ENCODE measurements at places on chromosomes 4 and X.

- no peak for DNase-seq
Measured at GRCh38 chrX:125628435-125628834, 308.8 kb downstream of the TEX13C start.

DNA sequence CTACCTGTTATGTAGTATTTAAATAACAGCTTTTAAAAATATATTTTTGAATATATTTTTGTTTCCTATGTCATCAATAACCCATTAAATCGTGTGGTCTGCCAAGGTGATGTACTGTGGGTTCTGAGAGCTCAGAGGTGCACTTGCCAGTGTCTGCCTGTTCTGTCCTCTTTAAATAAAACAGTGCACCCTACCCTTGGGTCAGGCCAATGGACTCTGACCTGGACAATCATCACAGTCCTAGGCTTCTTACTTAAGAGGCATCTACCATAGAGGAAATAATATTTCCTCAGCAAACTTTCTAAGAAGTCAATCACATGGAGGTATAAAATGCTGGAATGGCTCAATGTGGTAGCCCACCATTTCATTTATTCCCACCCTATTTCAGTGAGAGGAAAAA is 26.0 kb upstream of the LHFPL1 start:
- DNase-seq: no peak

- DNase-seq: no peak
Measured at GRCh38 chr4:30454504-30454903, 265.7 kb upstream of the PCDH7 start.

DNA sequence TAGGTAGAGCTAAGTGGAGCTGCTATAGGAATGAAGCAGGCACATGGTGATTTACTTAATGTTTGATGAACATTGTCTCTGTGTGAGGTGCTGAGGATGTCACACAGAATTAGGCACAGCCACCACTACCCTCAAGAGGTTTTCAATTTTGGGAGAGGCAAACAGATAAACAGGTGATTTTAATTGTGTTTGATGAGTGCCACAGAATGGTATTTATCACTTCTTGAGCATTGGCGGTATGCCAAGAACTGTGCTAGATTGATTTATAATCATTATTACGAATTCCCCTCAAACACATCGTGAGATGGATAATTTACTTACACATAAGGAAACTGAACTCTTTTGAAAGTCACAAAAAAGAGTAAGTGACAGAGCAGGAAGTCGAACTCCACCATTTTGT is 74.8 kb downstream of the FREM3 start:
- no peak for DNase-seq

DNA sequence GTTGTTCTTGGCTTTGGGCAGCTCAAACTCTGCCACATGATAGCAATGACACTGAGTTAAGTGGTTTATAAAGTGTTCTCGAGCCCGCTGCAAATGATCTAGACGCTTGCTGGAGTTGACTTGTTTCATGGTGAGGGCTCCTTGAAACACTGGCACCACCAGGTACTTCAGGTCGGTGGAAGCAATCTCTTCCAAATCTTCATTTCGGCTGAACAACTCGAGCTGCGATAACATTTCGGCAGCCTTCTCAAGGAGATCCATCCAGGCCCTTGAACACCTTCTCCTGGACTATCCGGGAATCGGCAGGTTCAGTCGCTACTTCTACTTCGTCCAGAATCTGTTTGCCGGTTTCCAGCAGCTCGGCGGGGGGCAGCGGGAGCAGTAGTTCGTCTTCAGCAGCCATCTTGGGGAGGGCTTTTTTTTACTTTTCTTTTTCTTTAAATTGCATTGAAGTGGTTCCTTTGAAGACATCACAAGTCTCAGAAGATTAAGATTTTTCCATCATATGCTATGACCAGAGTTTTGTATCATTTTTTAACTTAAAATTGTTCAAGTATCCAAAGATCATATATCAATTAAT is 28.0 kb downstream of the HNRNPDL start:
- no peak for DNase-seq

GRCh38 chr4:13994016-13994415 is 366.5 kb upstream of the BOD1L1 start:
- DNase-seq: no peak

- DNase-seq: no peak
Measured at GRCh38 chr4:157270552-157270951, 50.0 kb downstream of the GRIA2 start.

DNA sequence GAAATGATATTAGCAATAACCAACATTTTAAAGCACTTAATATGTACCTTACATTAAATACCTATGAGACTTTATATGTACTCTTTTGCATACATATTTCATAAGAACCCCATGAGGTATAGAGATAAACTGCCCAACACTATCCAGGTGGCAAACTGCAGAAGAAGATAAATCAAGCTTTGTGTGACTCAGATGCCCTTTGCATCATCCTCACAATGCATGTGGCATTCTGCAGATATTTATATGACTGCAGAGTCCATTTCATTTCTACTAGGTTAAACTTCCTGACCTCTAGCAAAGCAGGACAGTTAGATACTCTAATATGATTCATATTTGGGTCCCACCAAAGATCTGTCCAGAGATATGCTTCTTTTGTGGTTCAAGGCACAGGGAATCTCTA is 85.6 kb upstream of the RASGEF1B start:
- DNase-seq: no peak

DNA sequence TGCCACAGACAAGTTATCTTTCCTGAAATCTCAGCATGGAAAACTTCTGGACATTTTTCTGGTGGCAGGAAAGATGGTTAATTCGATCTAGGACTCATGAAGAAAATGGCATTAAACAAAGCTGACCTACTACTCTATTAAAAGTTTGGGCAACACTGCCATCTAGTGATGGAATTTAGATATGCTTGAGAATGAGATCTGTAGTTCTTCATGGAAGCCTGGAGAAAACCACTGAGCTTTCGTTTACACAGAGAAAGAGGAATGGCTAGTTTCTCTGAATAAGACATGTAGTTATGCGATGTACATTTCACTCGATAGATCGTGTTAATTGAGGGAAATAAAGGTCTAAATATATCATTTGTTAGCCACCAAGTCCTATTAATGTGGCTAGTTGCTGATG is 51.7 kb upstream of the CHRDL1 start:
- DNase-seq: peak; percentile 24

DNA sequence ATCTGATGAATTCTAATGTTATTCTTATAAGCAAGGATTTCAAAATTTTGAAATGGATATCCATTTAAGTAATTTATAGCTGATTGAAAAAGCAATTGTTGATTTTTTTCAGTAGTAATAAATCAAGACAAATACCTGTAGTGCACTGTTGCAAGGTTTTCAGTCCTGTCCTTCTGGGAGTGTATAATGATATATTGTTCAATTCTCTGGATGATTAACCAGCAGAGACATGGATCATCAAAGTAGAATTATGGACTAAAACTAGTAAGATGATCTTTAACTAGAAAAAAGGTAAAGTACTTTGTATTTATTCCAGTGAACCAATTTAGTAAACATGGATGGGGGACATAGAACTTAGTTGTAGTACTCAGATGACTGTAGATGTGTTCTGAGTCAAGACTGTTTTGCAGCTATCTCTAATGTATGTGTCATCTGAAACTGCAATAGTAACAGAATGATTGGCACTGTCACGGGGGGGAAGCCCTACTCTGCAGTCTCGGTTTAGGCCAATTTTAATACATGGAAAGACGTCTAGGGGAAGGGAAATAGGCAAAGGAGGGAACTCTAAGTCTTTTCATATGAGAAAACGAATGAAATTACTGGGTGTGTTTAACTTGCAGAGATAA is 121.9 kb downstream of the GLRA3 start:
- DNase-seq: no peak

DNA sequence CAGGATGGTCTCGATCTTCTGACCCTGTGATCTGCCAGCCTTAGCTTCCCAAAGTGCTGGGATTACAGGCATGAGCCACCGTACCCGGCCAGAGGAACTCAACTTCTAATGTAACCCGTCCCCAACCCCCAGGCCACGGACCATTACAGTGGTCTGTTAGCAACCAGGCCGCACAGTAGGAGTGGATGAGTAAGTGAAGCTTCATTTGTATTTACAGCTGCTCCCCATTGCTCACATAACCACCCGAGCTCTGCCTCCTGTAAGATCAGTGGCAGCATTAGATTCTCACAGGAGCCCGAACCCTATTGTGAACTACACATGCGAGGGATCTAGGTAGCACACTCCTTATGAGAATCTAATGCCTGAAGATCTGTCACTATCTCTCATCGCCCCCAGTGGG is 119.6 kb downstream of the SHROOM3 start:
- DNase-seq: no peak

DNA sequence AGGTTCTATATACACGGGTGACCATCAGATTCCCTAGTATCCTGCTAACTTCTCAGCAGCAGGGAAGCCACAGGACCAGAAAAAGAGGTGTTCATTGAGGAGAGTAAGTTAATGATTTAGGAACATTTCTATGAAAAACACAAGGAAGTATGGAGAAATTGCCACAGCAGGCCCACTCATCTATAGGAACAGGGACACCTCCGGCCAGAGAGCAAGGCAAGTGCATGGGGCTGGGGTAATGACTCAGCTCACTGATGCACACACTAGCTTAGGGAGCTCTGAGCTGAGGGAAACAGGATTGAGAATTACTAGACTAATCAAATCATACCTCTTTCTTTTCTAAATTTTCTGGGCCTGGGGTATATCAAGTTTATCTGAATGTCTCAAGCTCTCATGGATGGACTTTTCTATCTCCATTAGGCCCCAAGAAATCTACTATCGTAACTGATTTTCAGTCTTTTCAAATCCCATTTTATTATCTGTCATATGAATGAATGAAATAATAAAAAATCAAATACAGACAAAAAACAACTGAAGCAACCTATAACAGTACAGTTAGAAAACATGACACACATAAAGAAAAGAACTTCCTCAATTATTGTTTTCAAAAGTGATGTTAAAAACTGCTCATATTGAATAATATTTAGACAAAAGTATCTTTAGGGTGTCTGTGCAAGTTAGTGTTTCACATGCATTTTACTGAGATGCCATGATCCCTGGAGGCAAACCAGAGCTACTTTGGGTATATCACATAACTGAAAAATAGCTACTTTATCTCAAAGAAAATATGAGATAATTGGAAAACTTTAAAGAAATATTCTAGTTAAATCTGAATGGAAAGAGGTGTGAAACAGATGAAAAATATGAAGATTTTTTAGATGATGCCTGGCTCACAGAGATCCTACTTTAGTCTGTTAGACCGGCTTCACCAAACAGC is 89.8 kb downstream of the FBXO8 start:
- no peak for DNase-seq

GRCh38 chrX:152020888-152021287 is 46.4 kb upstream of the GABRE start:
- DNase-seq: no peak

DNA sequence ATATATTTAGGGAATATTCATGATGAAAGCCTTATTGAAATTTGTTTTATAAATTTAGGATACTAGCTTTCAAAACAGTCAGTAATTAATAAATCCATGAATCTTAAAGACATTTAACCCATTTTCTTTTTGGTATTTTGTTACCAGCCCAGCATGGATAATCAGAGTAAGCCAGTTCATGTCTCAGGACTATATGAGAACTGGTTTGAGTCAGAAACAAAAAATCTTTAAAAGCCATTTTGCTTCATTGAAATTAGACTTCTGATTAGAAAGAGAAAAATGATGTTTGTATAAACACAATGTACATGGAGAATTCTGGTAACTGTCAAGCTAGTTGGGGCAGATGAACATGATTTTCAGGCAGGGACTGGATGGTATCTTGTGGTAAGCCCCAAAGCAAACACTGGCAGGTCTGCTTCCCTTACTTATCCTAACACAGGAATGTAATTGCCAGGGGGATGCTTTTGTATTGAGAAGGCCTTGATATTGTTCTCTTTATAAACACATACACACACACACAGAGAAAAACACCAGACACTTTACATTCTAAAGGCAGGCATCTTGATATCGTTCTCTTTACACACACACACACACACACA is 9.4 kb downstream of the ARHGAP10 start:
- no peak for DNase-seq

- DNase-seq: no peak
Measured at GRCh38 chr4:157838366-157838765, 334.5 kb downstream of the GASK1B start.

GRCh38 chr4:3818371-3818770 is 52.2 kb downstream of the ADRA2C start:
- no peak for DNase-seq

- no peak for DNase-seq
Measured at GRCh38 chr4:17578482-17578891, 1.5 kb downstream of the LAP3 start.

GRCh38 chr4:2186133-2186864 is 55.6 kb downstream of the HAUS3 start:
- no peak for DNase-seq

DNA sequence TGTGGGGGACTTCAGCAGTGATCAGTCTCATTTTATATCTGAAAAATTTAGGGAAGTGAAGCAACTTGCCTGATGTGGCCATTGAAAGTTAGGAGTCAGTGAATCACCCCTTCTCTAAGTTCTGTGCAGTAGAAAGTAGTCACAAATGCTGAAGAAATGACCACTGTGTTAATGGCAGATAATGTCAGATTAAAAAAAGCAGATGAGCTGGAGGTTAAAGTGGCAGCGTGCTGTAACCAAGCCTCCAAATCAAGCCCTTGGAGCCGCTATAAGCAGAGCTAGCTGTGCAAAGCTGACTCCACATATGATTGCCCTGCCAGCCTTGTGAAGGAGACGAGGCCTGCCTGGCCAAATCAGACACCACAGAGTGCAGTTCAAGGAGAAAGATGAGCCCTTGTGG is 39.2 kb upstream of the PDE5A start:
- DNase-seq: no peak

DNA sequence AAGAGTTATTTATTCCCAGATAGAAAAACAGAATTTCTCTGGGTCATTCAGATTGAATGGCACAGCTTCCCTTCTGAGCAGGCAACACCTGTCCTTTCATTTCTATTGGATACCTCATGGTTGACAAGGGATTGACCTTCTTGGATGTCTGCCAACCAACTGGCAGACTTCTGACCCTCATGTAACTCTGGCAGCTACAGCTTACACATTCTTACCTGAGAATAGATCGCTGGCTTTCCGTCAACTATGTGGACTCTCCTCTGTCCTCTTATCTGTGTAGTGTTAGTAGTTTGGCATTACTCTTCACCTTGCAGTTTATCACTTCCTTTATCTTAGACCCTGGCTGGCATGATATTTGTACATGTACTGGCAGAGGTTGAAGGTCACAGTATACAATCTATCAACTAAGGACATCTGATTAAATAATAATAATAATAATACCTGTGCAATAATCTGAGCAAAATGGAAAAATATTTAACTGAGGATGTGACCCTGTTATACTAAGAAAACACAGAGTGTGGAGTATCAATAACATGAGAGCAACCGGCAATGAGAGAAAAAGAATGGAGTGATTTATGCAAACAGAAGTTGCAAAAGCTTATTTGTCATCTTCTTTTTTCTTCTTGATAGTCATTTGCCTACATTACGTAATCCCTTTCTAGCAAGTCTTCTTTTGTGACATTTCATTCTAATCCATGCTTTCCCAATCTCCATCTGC is 1118.2 kb downstream of the ARAP2 start:
- DNase-seq: no peak

All from colonic mucosa (tissue), 4 donors.